ENCODE measurements at places on chromosomes 2 and 18. TPM values are rescaled to one million over a fixed set of nuclear protein-coding genes. Genes with fewer than 3 reads are reported as not detected.
A peak's percentile ranks its signal among the peaks of the same experiment; 100 is the strongest.

Gene RNF125
- 70.1 TPM for total RNA-seq

Gene C2orf72
- total RNA-seq: not detected

Gene IL18R1
- total RNA-seq: 11.0 TPM

Gene SULT1C3
- not detected for total RNA-seq

Gene SLC40A1
- total RNA-seq: 20.7 TPM

DNA sequence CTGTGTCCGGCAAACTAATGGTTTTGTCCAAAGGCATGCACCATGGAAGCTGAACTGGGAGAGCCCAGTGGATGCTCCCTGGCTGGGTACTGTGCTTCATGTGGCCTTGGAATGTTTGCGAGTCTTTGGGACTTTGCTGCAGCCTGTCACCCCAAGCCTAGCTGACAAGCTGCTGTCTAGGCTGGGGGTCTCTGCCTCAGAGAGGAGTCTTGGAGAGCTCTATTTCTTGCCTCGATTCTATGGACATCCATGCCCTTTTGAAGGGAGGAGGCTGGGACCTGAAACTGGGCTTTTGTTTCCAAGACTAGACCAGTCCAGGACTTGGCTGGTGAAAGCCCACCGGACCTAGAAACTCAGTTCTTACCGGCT, 1.7 kb downstream of the MARS2 start:
- H3K4me1 ChIP-seq: peaks cover 29% of the 10 kb centered on the region
- no peak overlapping the region for H3K27ac ChIP-seq
- H3K4me3 ChIP-seq: peak overlapping the region; percentile 97
- no peaks in the 10 kb centered on the region for H3K27me3 ChIP-seq

- H3K27ac ChIP-seq: no peak overlapping the region
- DNase-seq: no peak
- H3K4me1 ChIP-seq: no peaks in the 10 kb centered on the region
- H3K36me3 ChIP-seq: no peaks in the 10 kb centered on the region
These were observed 44.7 kb downstream of the CTIF start for GRCh38 chr18:48583573-48583972.

GRCh38 chr2:232613538-232614134, 19.8 kb upstream of the EFHD1 start:
- H3K27me3 ChIP-seq: peaks cover 12% of the 10 kb centered on the region
- no peaks in the 10 kb centered on the region for H3K4me1 ChIP-seq
- H3K4me3 ChIP-seq: no peak overlapping the region
- no peaks in the 10 kb centered on the region for H3K36me3 ChIP-seq
- H3K27ac ChIP-seq: no peak overlapping the region

DNA sequence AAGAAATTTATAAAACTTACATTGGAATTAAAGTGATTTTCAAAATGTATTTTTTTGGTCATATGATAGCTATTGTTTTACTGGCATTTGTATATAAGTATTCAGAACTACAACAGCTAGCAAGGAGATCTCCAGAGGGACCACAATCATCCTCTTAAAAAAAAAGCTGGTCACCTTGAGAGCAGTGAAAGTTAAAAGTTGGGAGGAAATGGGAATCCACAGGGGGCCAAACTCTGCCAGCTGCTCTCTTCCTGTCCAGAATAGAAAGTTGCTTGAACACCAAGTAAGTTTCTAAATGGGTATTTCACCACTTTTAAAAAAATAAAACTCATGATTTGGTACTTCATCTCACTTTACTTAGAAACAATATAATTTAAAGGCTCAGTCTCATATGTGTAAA, 1025.1 kb downstream of the LRP1B start:
- H3K27ac ChIP-seq: no peak overlapping the region
- no peak overlapping the region for H3K4me3 ChIP-seq
- H3K4me1 ChIP-seq: no peaks in the 10 kb centered on the region
- no peaks in the 10 kb centered on the region for H3K36me3 ChIP-seq
- H3K27me3 ChIP-seq: no peaks in the 10 kb centered on the region

DNA sequence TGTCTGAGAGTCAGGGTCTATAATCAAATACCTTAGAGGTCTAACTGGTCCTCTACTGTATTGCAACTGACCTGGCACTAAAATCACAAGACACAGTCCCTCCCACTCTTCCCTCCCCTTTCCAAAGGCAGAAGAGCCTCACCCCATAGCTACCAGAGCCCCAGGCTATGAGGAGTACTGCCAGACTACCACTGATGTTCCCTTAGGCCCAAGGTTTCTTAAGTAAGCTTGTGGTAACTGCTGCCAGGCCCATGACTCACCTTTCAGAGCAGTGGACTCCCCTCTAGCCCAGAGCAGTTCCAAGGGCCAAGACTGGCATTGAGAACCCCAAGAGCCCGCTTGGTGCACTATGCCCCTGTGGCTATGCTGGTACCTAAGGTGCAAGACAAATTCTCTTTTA, 1193.4 kb downstream of the DSC3 start:
- H3K4me1 ChIP-seq: no peaks in the 10 kb centered on the region
- H3K27ac ChIP-seq: no peak overlapping the region
- H3K27me3 ChIP-seq: no peaks in the 10 kb centered on the region

- H3K4me1 ChIP-seq: no peaks in the 10 kb centered on the region
- H3K27me3 ChIP-seq: no peaks in the 10 kb centered on the region
- DNase-seq: no peak
- H3K27ac ChIP-seq: no peak overlapping the region
- no peak overlapping the region for H3K4me3 ChIP-seq
These were observed 12.5 kb downstream of the TACR1 start for GRCh38 chr2:75186821-75187220.

- no peak for DNase-seq
- H3K27ac ChIP-seq: no peak overlapping the region
- H3K27me3 ChIP-seq: no peaks in the 10 kb centered on the region
- no peaks in the 10 kb centered on the region for H3K4me1 ChIP-seq
These were observed 61.2 kb upstream of the LRRTM1 start for GRCh38 chr2:80365762-80366161.

DNA sequence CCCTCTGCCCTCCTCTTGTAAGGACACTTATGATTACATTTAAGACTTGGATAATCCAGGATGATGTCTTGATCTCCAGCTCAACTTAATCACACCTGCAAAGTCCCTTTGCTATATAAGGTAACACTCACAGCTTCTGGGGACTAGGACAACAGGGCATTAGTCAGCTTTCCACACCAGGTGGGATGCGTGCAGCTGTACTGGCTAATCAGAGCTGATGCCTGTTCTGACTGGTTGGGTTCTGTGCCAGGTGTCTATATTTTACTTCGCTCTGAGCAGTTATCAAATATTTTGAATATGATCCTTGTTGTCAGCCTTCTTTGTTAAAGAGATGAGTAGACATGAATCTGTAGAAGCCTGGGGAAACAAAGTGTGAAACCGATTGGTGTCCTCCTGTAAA, 115.5 kb upstream of the ATP8B1 start:
- DNase-seq: no peak
- no peak overlapping the region for H3K27ac ChIP-seq
- H3K4me1 ChIP-seq: no peaks in the 10 kb centered on the region
- no peaks in the 10 kb centered on the region for H3K27me3 ChIP-seq
- H3K36me3 ChIP-seq: no peaks in the 10 kb centered on the region

DNA sequence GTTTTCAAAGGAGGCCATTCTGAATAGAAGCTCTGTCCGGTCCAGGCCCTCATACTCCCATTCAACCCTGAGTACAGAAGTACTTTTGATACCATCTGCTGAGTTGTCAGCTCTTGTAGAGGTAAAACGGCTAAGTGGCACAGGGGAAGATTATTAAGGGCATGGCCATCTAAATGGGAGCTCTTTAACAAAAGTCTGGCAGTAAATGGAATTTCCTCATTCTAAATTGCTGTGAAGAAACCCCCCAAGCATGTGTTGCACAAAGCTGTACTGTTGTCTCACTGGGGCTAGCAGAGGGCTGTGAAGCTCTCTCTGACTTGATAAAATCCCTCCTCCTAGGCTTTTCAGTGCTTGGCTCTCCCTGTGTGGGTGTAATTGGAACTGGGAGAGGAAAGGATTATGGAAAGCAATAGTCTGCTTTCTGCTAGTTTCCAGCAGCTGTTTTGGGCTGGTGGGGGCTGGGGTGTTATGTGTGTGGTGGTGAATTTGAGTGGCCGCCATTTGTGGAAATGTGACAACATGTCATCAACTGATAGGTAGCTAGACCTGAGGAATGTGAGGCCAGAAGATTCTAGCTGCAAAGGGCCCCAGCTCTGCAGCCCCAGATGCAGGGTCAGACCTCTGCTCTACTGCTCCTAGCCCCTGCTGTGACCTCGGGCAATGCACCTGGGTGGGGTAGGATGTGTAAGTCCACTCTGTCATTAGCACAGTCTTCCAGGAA, 65.1 kb downstream of the MAP4K4 start:
- H3K4me3 ChIP-seq: no peak overlapping the region
- no peaks in the 10 kb centered on the region for H3K27me3 ChIP-seq
- no peaks in the 10 kb centered on the region for H3K36me3 ChIP-seq
- no peak for DNase-seq
- H3K27ac ChIP-seq: no peak overlapping the region

DNA sequence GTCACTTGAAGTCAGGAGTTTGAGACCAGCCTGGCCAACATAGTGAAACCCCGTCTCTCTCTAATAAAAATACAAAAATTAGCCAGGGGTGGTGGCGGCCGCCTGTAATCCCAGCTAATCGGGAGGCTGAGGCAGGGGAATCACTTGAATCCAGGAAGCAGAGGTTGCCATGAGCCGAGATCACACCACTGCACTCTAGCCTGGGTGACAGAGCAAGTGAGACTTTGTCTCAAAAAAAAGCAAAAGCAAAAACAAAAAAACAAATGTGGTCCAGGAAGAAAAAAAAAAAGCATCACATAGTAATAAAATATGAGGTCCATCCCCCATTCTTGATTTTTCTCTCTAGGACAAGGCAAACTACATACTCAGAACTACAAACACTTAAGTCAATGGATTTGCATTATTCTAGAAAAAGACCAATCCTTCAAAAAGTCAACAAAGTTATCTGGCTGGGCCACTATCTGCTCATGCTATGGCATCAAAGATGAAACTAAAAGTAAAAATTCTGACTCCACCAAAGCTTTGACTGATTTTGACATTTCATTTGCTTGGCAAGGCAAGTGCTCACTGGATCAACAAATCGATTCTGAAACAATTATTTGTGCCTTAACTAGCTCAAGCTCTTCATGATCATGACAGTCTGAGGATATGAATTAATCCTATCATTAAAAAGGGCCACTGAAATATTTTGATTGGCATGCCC, 28.4 kb downstream of the MEX3C start:
- DNase-seq: no peak
- H3K27ac ChIP-seq: peak overlapping the region; percentile 28
- H3K36me3 ChIP-seq: no peaks in the 10 kb centered on the region
- peaks cover 4% of the 10 kb centered on the region for H3K4me1 ChIP-seq
- H3K4me3 ChIP-seq: no peak overlapping the region
- H3K27me3 ChIP-seq: no peaks in the 10 kb centered on the region

DNA sequence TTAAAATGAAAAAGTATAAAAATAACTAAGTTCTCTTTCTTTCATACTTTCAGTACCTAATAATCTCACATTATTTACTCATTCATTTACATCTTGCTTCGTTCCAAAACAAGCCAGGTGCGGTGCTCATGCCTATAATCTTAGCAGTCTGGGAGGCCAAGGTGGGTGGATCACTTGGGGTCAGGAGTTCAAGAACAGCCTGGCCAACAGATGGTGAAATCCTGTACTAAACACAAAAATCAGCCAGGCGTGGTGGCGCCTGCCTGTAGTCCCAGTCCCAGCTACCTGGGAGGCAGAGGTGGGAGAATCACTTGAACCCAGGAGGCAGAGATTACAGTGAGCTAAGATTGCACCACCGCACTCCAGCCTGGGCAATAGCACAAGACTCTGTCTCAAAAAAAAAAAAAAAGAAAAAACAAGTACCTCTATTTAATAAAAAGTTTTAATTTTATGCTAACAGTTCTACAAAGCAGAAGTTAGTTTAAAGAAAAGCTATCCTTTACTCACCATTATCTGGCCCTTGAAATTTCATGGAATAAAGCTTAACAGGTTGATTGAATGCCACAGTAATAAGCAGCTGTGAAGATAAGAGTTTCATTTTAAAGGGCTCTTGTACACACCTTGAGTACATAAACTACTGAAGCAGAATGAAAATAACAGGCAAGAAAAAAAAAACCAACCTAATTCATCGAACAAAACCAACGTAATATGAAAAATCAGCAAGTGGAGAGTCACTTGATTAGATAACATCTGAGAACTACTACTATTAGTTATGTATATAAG, 22.5 kb downstream of the TXNL1 start:
- H3K27me3 ChIP-seq: no peaks in the 10 kb centered on the region
- peaks cover 57% of the 10 kb centered on the region for H3K36me3 ChIP-seq
- no peaks in the 10 kb centered on the region for H3K4me1 ChIP-seq
- no peak overlapping the region for H3K4me3 ChIP-seq
- no peak for DNase-seq

- no peaks in the 10 kb centered on the region for H3K36me3 ChIP-seq
- no peak overlapping the region for H3K27ac ChIP-seq
- DNase-seq: no peak
- H3K4me1 ChIP-seq: peaks cover 85% of the 10 kb centered on the region
These were observed 113.3 kb downstream of the FAM210A start for GRCh38 chr18:13613099-13613498.

- DNase-seq: no peak
- H3K27ac ChIP-seq: no peak overlapping the region
- no peaks in the 10 kb centered on the region for H3K4me1 ChIP-seq
- no peaks in the 10 kb centered on the region for H3K27me3 ChIP-seq
- H3K4me3 ChIP-seq: no peak overlapping the region
- no peaks in the 10 kb centered on the region for H3K36me3 ChIP-seq
These were observed 25.2 kb downstream of the FBXO36 start for GRCh38 chr2:229947544-229947943.

DNA sequence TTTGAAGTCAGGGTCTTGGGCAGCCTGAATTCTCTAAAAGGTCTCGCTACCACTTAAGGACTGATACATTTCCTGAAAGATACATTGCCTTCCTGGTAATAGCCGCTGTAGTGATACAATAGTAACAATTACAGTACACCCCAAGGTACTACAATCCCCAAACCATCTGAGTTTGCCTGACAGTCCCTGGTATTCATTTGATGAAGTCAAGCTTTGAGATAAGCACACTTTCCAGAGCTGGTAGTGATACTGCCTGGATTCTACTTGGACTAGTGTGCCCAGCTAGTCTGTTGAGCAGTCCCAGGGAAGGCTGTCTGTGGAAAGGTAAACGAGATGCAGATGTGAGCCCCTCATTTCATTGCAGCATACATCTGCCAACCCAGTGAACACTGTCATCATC, 24.4 kb upstream of the ITGB6 start:
- no peak overlapping the region for H3K27ac ChIP-seq
- no peaks in the 10 kb centered on the region for H3K36me3 ChIP-seq
- peaks cover 3% of the 10 kb centered on the region for H3K4me1 ChIP-seq
- no peak overlapping the region for H3K4me3 ChIP-seq

- peaks cover 8% of the 10 kb centered on the region for H3K27me3 ChIP-seq
- no peak for DNase-seq
- no peaks in the 10 kb centered on the region for H3K4me1 ChIP-seq
These were observed 158.9 kb upstream of the GLI2 start for GRCh38 chr2:120576509-120577474.

GRCh38 chr18:62045316-62045715, 141.5 kb downstream of the PIGN start:
- H3K27ac ChIP-seq: no peak overlapping the region
- no peak for DNase-seq
- H3K4me3 ChIP-seq: no peak overlapping the region
- H3K36me3 ChIP-seq: no peaks in the 10 kb centered on the region

Measured in T-cell (primary cell).